Activated CD8-positive, alpha-beta memory T cell treated with anti-CD3 and anti-CD28 coated beads, Interleukin-2, amount 10 ng/mL, durations not matched to agents 7 days and 5 days (primary cell): ENCODE measurements at places on chromosomes 7 and 10. TPM values are rescaled to one million over a fixed set of nuclear protein-coding genes. Genes with fewer than 3 reads are reported as not detected.

DNA sequence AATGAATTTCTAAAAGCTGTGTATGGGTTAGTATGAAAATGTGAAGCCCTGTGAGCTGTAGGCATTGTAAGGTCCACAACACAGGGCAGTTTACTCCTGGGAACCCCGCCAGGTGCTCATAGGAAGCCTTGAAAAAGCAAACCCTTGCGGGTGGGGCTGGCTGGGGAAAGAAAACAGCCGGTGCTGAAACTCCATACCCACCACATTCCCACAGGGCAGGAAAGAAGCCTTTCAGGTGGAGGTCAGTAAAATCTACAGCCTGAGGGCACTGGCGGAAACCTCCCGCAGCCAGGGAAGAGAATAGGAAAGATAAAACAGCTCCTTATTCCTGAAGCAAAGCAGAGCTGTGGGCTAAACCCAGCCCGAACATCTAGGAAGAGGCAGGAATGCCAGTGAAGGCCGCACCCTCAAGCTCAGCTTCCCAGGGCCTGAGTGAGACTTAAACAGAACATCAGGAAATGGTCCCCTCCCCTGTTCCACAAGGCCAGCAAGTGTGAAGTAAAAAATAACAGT, 34.7 kb downstream of the PODXL start:
- no peak for DNase-seq

Gene KCNIP2
- total RNA-seq: 1.6 TPM

Gene FRAT2
- total RNA-seq: 14.4 TPM

- DNase-seq: no peak
These were observed 352.5 kb downstream of the GPAM start for GRCh38 chr10:111831058-111831457.

DNA sequence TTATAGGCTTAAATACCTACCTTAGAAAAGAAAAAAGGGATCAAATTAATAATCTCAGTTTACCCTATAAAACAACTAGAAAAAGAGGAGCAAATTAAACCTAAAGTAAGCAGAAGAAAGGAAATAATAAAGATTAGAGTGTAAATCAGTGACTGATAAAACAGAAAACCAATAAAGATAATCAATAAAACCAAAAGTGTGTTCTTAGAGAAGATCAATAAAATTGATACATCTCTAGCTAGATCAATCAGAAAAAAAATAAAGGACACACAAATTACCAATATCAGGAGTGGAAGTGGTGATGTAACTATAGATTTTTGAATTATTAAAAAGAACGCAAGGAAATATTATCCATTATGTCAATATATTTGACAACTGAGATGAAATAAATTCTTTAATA, 69.2 kb upstream of the NAMPT start:
- no peak for DNase-seq

Gene CHRM2
- total RNA-seq: not detected

Gene PIK3CG
- 50.5 TPM for total RNA-seq

Gene RAPGEF5
- 0.66 TPM for total RNA-seq

Gene GIMAP6
- 65.0 TPM for total RNA-seq

DNA sequence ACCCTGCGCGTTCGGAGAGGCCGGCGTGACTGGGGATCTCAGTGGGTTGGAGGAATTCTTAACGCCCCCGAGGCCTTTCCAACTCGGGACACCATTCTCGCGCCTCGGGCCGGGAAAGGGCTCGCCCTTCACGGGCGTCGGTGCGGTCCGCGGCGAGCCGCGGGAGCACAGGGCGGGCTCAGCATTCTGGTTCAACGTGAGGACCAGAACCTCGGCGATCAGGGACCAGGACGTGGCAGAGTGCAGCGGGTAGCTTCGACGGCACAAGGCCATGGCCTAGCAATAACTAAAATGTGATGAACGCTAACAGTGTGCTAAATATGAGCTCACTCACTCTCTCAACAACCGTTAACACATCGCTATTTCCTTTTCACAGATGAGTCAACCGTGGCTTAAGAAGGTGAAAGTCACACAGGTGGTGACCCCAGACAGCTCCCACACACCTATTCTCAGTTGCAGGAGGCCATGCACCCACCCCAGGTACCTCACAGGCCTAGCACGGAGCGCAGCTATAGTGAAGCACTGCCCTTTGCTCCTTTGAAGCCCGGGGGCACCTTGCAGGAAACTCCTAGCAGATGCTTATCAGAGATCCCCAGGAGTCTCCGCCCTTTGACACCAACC, 4.5 kb upstream of the EMX2 start:
- DNase-seq: no peak

Gene CLDN4
- total RNA-seq: 0.12 TPM

GRCh38 chr7:111586711-111587409, 24.6 kb upstream of the IMMP2L start:
- no peak for DNase-seq

Gene TLL2
- not detected for total RNA-seq

Gene SFRP4
- total RNA-seq: not detected

- no peak for DNase-seq
These were observed 164.3 kb downstream of the CELF2 start for GRCh38 chr10:11181978-11182377.

Gene ASZ1
- not detected for total RNA-seq

DNA sequence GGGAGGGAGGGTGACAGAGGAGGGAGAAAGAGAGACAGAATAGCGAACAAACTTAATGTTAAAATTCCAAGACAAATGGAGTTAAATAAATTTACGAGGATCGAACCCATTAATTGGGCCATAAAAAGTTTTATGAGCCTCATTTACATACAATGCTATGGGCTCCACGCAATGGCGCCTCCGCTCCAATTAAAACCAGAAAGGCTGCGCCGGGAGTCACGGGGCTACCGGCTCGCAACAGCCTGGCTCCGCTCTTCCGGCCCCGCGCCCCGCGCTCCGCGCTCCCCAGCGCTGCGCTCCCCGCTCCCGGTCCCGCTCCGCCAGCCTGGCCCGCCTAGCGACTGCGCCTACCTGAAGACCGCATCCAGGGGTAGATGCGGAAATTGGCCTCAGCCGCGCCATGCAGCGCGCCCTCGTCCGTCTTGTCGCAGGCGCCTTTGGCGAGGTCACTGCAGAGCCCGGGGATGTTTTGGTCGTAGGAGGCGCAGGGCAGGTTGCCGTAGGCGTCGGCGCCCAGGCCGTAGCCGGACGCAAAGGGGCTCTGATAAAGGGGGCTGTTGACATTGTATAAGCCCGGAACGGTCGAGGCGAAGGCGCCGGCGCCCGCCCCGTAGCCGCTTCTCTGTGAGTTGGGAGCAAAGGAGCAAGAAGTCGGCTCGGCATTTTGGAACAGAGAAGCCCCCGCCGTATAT, 513 bp downstream of the HOXA7 start:
- DNase-seq: no peak

Gene CFTR
- total RNA-seq: not detected

GRCh38 chr7:28510026-28510369, 97.7 kb downstream of the CREB5 start:
- no peak for DNase-seq

Gene TUBB8
- not detected for total RNA-seq

Gene FBXW4
- 46.2 TPM for total RNA-seq

DNA sequence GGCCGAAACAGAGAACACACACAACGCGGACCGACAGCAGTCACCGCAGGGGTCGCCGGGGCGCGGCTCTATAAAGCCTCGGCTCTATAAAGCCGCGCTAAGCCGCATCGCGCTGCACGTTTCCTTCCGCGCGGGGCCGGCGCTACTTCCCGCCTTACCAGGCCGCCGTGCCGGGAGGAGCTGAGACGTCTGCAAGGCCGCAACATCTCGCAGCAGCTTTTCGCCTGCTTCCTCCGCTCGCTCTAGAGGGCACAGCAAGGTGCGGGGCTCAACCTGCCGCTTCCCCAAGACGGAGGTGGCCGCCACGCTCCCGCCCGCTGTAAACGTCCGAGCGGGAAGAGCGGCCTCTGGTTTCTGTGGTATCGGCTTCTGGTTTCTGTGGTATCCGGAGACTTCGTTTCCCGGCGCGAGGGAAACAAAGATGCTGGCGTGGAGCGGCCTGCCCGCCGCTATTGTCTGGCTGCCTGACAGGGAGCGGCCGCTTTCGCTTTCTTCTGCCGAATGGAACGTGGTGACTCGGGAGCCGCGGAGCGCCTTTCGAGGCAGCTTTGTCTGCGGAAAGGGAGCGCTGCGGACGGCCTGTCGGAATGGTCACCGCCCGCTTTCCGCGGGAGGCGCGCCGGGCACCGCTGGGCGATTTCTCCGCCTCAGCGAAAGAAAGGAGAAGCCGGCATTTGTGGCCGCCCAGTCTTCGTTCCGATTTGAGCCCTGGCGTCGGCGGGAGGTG, 91.8 kb downstream of the SPAG6 start:
- DNase-seq: peak; percentile 91

Gene EGR2
- total RNA-seq: 21.6 TPM
